CD4-positive, alpha-beta T cell treated with Interleukin-17A for 1 hour (primary cell): ENCODE measurements at places on chromosomes 3 and 15.

DNA sequence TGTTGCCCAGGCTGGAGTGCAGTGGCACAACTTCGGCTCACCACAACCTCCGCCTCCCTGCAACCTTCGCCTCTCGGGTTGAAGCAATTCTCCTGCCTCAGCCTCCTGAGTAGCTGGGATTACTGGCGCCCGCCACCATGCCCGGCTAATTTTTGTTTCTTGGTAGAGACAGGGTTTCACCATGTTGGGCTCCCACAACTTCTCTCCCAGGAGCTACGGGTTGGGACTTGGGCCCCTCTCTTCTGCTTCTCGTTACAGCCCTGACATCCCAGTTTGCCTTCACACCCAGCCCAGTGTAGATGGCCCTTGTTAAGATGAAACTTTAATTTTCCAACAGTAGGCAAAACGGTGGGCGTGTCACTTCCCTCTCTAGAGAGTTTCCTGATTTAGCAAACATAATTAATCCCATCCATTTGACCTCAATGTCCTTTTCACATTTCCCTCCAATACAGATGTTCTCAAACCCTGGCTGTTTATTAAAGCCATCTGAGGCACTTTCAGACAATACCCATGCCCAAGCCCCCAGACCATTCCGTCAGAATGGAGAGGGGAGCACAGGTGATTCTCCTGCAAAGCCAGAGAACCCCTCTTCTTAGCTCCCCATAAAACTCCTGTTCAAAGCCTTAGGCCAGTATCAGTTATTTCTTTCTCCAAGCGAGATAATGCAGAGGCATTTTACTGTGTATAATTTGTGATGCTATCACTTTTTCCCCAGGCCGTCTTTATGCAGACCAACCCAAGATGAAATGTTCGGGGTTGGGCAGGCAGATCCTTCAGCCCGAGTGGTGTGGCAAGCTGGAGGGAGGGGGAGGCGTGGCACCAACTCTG, 245.7 kb downstream of the XXYLT1 start:
- no peak for DNase-seq

- no peak for DNase-seq
Measured at GRCh38 chr3:65927576-65927975, 111.1 kb downstream of the MAGI1 start.

- DNase-seq = no peak
Measured at GRCh38 chr15:42182961-42183360, 25.1 kb downstream of the VPS39 start.

GRCh38 chr3:150699068-150699639, 4.6 kb downstream of the ERICH6 start:
- DNase-seq = no peak

- no peak for DNase-seq
Measured at GRCh38 chr3:107128946-107129345, 248.3 kb upstream of the CCDC54 start.

DNA sequence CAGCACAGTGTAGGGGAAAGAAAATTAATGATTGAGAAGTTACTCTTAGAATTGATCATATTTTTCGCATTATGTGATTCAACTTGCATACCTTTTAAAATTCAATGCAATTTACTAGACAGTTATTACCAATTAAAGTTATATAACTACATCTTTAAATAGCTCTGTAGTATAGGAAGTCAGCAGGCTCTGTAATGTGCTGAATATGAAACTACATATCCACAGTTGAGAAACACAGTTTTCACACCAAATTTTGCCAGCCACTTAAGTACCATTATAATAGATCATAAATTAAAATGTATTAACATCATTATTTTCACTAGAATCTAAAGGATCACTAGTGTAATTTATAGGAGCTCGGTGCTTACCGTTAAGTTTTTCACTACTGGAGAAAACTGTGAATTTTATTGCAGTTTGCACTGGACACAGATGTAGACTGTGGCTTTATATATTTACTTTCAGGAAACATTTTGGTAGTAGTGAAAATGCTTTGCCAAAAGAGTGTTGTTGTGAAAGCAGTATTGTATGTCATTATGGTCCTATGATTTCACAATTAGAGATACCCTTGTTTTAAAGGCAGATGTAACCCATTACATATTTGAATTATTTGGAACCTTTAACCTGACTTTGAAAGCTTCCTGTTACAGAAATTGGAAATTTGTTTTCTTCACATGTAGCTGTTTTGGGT, 113.6 kb downstream of the PLCL2 start:
- DNase-seq = no peak

DNA sequence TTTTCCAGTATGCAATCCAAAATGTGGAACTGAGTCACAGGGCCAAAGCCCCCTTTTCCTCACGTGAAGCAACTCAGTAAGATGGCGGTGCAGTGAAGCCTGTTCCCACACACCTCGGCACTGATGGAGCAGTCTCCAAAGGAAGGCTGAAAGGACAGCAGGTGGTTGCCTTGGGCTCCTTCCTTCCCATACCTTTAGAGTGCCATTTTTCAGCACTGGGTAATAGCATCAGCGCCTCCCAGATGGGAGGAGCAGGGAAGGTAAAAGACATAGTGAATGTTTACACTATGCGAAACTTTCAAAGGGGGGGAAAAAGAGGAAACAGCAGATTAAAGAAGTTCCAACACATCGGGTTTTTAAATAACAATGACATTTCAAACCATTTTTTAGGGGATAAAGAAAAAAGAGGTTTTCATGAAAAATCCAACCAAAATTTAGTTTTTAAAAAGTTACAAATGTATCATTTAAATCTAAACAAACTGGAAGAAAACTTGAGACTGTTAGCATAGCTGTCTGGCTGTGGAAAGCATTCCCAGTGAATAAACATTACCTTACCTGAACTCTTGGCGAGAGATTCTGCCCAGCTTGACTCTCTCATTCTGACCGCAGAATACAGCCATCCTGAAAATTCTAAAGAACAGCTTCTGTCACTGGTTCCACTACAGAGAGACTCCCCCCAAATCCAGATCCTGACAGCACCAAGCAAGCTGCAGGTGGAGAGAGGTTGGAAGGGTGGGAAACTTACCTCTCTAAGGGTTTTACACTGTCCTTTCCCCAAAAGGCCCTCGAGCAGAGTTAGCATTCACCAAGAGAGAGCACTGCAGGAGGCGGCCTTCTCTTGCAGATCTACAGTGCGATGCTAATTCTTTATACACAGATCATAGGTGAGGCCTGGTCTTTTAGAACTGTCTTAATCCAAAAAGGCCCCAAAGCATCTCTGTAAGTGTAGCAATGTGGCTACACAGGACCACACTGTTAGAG, 32.6 kb downstream of the ABCC5 start:
- no peak for DNase-seq

DNA sequence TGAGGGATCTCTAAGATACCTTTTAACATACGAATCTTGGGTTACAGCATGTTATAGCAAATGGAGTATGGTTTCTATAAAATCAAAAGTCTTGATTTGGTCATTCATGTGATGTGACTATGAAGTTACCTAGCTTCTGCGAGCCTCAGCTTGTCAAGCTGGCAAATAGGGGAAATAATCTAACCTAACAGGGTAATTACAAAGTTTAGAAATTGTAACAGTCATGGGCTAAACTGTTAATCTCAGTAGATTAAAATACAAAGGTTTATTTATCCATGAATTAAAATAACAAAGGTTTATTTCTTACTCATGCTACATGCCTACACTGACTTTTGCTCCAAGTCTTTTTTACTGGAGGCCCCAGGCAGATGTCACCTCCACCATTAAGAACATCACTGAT, 359.1 kb downstream of the CLSTN2 start:
- DNase-seq = no peak

DNA sequence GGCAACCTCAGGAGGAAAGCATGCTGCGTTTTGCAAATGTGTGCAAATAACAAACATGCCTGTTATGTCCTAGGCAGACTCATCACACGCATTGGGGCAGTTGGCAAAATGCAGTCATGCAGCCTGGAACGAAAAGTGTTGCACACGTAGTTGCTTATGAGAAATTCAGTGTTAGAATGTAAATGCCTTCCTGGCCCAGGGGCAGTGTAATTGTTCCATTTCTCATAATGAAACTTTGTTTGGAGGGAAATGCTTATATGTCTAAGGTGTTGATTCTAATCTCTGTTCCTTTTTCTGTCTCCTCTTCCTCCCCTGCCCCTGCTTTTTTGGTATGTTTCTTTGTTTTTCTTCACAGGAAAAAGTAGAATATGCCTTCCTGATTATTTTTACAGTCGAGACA, 156.0 kb downstream of the CACNA1D start:
- no peak for DNase-seq

DNA sequence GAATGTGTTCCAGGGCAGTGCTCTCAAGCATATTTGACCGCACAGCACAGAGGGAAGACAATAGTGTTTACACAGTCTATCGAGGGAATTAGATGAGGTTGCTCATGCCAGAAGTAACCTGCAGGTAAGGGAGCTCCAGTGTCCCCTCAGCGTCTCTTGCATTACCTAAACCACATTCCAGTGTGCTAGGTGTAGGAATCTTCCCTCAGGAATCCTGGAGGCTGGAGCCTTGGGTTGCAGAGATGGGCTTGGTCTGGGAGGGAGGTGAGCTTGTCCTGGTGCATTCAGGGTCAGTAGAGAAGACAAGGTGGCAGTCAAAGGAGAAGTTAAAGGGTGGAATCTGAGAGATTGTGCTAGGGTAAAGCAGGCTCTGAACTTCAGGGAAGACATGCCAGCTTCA, 56.3 kb downstream of the SOX14 start:
- no peak for DNase-seq

- DNase-seq = no peak
Measured at GRCh38 chr3:37301980-37302708, 127.8 kb upstream of the LRRFIP2 start.

GRCh38 chr3:37149257-37149656, 25.1 kb downstream of the LRRFIP2 start:
- no peak for DNase-seq

- DNase-seq = no peak
Measured at GRCh38 chr3:177250151-177250550, 52.9 kb upstream of the TBL1XR1 start.

DNA sequence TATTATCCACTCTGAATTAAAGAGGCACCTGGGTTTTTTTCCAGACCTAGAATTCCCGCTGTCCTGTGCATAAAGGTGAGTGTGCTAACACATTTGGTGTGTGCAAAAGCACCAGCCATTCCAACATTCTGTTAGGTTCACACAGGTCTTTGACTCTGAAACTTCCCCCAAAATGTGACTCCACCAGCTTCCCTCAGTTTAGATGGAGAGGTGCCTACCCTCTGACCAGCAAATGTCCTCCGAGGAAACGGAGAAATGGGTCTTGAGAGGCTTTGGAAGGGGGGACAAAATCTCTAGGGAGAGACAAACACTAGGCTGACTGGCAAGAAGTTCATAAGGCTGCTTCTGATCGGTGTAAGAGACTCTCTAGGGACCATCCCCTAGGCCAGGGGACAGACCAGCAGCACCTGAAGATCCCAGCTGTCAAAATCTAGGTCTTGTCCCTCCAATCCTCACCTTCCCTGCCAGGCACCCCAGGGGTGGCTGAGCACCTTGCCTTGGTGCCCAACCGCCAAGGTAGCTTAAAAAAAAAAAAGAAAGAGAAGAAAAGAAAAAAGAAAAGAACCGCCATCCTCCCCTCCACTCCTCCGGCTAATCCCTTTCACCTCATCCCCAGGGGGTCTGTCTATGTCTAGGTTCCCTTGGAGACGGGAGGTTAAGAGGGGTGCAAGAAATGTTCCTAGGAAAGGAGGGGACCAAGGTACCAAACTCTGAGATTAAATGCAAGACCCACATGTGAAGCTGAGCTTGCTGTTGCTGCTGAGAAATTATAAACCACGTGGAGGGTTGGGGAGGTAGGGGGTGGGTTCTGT, 2.0 kb upstream of the MECOM start:
- DNase-seq = no peak

DNA sequence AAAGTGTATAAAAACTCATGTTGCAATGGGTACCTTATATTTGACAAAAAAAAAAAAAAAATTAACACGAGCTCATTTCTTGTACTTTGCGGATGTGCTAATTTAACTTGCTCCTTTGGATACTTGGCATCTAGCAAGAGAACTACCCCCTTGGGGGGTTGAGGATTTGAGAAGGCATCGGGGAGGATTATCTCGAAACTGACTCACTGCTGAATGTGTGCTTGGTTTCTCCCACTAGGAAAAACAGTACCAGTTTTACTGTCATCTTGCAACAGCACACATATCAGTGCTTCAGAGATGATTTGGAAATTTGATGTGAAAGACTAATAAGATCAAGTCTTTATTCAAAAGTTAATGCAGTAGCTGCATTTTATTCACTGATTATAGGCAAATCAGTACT, 891 bp downstream of the EXOG start:
- no peak for DNase-seq

GRCh38 chr3:178967177-178967532, 104.5 kb downstream of the ZMAT3 start:
- DNase-seq = no peak

- DNase-seq = no peak
Measured at GRCh38 chr3:2099028-2099671, 484 bp downstream of the CNTN4 start.

- no peak for DNase-seq
Measured at GRCh38 chr3:149179220-149179619, 42.4 kb downstream of the CP start.

DNA sequence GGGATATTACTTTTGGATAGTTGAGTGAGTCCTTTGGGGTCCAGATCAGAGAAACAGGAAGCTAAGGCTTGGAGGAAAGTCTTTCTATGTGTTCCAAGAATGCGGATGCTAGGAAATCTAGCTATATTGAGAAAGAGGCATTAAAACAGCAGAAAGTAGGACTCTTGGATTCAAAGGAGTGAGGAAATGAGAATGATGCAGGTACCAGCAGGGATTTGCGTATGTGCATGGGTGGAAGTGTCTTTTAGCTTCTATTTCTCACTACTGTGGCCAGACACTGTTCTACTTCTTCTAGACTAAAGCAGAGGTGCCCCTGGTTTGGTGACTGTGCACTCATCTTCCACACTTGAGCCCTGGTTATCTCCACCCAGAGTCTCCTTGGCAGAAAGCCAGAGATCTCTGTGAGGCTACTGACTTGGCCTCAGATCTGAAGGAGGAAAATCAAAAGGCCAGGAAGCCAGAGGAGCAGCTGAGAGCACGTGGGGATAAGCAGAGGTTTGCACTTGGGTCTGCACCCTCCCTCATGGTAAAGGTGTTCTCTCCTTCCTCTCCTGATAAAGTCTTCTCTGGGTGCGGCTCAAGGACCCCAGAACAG, 44.3 kb downstream of the ATP2B2 start:
- DNase-seq = no peak

DNA sequence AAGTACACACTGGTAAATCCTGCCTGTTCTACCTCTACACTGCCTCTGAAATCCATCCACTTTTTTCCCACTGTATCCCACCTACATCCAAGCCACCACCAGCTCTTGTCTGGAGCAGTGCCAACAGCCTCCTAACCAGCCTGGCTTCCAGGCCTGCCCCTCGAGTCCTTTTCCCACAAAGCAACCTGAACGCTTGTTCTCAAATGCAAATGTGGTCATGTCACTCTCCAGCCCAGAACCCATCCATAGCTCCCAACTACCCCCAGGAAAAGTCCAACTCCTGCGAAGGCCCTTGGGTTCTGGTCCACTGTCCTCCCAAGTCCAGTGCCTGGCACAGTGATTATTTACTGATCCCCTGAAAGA, 83.8 kb downstream of the SEMA5B start:
- DNase-seq = no peak

DNA sequence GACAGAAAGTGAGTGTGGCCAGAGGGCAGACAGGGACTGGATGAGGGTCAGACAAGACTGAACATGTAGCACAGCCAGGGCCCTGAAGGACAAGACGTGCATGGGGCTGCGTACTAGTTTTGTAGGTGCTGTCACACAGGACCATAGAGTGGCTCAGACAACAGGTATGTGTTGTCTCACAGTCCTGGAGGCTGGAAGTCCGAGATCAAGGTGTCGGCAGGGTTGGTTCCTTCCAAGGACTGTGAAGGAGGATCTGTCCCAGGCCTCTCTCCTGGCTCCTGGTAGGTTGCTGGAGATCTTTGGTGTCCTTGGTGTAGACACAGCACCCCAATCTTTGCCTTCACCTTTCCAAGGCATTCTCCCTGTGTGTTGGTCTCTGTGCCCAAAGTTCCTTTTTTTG, 136.4 kb downstream of the SRGAP3 start:
- no peak for DNase-seq
